DMS153 (cell line): ENCODE measurements at places on chromosomes 4 and X.

GRCh38 chr4:3805026-3805425 is 38.8 kb downstream of the ADRA2C start:
- DNase-seq = no peak

DNA sequence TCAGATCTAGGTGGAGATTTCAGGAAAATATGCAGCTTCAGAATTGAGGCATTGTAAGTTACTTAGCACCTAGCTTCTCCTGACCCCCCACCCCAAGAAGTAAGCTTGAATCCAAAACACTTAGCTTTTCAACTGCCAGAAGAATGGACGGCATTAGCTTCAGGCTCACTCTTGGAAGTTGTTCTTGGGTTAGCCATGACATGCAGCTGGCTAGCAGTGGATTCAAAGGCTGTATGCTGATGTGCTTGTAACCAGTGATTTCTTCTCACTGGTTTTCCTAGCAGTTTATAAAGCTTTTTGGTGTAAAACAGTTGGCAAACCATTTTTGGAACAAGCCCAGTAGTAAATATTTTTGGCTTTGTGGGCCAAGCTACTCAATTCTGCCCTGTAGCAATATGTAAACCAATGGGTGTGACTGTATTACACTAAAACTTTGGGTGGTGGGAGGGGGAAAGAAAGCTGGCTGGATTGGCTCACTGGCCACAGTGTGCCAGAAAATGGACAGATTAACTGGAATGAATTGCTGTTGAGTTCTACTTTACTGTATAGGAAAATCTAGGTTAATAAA is 85.6 kb downstream of the SHROOM2 start:
- no peak for DNase-seq

DNA sequence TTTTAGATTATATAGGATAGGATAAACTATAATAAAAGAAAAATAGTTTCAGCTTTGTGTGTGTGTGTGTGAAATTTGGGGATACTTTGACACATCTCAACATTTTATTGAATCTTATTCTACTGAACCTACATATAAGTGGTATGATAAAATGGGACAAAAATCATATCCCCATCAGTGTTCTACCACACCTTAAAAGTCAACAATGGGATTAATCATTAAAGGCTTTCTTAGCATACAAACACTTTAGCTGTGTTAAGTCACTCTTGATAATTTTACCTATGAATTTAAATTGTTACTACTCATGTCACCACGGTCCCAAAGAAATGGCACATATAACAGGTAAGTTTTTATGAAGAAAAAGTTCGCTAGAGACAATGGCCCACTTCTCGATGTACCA is 37.7 kb upstream of the LRBA start:
- no peak for DNase-seq

DNA sequence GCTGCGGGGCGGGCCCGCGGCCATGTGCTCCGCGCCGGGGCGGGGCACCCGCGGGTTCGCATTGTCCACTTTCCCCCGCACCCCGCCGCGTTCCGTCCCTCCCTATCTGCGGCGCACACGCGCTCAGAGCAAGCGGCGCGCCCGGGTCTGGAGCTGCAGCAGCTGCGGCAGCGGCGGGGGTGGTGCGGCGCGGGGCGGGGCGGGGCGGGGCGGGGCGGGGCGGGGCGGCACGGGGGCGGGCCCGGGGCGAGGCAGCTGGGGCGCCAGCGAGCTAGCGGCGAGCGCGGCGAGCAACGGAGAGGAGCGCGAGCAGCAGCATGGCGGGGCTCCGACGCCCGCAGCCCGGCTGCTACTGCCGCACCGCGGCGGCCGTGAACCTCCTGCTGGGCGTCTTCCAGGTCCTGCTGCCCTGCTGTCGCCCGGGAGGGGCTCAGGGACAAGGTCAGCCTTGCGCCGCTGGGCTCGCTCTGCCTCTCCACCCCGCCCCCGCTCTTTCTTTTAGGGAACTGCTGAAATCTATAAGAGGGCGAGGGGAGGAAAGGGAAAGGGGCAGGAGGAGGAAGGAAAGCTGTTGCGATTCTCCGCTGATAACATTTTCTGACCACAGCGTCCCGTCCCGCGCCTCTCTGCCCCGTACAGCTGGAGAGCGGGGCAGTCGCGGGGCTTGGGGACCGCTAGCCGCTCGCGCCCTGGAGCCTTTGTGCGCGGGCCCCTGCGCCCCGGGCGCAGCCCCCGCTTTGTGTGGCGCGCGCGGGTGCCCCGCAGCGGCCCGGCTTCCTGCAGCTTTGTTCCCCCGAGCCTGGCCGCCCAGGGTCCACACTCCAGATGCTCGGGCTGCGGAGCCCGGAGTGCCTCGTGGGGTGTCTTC is at the start of gene TMEM131L:
Gene TMEM131L (plus strand): TSS at position 280 of the 868 bp plus-strand sequence. CDS start 38 bp downstream, at position 318.
- DNase-seq = peak; percentile 42

DNA sequence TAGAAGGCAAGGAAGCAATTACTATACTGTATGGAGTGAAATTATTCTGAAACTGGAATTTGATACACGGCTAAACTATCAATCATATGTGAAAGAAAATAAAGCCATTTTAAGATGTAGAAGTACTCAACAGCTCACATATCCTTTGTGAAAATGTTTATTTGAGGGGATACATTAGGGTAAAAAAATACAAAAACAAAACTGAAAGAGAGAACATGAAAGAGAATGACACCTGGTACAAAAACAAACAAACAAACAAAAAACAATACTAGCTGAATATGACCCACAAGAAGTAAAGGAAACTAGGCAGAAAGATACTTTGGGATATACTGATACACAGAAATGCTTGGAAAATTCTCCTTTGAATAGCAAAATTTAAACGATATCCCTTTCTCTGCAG is 20.8 kb upstream of the AREG start:
- no peak for DNase-seq

DNA sequence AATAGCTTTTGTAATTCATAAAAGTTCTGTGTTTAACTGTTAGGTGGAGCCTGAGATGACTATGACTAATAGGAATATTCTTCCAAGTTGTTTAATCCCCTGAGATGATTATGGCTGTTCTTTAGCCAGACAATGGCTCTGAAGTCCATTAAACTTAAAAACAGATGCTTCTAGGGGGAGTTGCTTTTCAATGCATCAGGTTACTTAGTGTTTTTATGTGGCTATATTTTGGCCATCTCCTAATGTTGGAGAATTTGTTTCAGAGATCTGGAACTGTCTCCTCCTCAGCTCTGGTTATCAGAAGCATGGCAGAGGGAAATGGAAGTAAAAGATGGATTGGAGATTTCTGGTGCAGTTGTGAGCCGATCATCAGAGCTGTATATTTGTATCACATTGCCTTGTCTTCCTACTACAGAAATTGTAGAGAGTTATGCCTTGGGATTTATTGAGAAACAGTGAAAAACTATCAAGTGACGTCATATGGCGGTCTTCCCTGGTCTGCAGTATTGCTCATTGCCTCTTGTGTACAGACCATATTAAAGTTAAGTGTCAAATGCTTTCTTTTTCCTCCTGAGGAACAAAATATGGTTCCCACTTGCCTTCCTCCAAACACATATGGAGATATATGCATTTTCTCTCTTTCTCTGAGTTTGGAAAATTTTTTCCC is 29.8 kb downstream of the SGMS2 start:
- no peak for DNase-seq

GRCh38 chr4:178306565-178306964 is 864.3 kb upstream of the AGA start:
- no peak for DNase-seq

GRCh38 chr4:16636912-16637630 is 261.4 kb downstream of the LDB2 start:
- no peak for DNase-seq

DNA sequence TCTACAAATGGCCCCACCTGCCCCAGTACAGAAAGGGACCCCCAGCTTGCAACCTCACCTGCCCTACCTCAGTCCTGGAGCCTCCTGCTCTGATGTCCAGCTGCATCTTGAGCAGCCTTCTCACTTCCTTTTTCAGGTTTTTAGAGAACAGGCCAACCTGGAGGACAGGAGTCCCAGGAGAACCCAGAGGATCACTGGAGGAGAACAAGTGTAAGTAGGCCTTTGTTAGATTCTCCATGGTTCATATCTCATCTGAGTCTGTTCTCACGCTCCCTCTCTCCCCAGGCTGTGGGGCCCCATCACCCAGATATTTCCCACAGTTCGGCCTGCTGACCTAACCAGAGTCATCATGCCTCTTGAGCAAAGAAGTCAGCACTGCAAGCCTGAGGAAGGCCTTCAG is 3.6 kb downstream of the MAGEA11 start:
- DNase-seq = no peak

DNA sequence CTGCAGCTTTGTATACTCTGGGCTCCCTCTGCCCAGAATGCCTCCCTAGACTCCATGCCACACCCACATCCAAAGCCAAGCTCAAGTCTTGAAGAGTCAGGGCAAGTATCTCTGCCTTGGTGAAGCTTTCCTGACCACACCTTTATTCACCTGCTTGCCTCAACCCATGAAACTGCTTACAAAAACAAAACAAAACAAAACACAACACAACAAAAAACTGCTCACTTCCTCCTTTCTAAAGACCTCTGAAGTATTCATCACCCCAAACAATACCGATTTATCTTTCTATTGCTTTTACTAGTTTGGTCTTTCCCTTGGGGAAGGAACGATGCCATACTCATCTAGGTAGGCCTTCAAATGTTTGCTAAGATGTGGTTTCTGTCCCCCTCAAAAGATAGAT is 45.0 kb downstream of the TMEM165 start:
- DNase-seq = no peak

DNA sequence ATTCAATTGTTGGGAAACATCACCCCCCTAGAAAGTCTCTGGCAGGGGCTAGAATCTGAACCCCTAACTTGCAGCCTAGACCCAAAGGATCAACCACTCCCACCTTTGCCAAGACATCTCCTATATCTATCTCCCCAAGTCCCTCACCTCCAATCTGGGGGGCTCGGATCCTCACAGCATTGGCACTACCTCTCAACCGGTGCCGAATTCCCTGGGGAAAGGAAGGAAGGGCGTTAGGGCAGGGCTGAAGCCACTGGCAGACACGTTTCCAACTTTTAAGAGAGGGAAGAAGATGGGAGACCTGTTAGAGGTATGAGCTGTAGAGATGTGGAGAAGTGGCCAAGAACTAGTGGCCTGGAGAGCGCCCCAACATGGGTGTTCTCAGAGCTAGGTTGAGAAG is 2.7 kb downstream of the TIMM17B start:
- no peak for DNase-seq

DNA sequence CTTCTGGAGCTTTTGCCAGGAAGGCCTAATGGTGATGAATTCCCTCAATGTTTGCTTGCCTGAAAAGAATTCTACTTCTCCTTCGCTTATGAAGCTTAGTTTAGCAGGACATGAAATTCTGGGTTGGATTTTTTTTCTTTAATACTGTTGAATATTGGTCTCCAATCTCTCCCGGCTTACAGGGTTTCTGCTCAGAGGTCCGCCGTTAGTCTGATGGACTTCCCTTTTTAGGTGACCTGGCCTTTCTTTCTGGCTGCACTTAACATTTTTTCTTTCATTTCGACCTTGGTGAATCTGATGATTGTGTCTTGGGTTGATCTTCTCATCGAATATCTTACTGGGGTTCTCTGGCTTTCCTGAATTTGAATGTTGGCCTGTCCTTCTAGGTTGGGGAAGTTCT is 17.2 kb upstream of the TMPRSS11A start:
- no peak for DNase-seq

DNA sequence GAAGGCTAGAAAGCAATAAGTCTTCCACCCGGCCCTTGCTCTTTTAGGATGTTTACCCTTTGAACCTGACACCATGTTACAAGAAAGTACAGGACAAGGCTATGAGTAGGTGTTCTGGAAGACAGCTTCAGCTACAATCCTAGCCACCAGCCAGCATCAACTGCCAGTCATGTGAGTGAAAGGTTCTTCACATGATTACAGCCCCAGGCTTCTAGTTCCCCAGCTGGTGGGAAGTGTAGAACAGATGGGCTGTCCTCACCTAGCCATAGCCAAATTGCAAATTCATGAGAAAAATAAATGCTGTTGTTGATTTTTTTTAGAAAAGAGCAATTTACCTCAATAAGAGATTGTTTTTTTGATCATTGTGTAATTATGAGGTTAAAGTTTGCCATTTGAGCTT is 60.8 kb downstream of the GRXCR1 start:
- DNase-seq = no peak

GRCh38 chr4:80608281-80608980 is 272.9 kb downstream of the CFAP299 start:
- DNase-seq = no peak

- no peak for DNase-seq
Measured at GRCh38 chrX:25427873-25428555, 412.2 kb upstream of the ARX start.

DNA sequence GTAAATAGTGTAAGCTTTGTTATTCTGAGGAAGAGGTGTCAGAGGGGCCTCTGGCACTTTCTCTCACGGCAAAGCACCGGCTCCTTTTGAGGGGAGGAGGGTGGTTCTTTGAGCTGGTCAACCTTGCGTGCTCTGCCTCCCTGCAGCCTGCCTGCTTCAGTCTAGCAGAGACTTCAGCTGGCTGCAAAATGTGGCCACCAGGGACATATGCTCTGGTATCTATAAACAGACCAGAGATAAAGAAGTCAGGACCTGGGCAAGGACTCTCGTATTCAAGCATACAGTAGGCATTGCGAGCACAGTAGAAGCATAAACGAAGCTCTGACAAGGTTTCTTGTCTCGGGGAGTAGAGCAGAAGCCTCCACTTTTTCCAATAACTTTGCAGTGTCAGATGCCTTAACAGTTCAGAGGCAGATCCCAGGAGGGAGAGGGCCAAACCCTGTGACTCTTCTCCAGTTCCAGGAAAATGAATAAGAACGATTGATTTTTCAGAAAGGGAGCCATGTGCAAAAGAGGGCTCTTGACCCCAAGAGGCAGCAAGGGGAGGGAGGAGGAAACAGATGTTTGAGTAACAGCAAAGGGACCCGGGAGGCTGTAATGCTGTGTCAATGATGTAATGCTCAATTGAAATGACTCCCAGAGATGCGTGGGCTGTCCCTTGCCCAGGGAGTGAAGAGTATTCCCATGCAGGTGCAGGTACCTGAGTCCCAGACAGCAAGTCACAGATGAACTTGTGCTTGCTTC is 57.9 kb upstream of the TEX13D start:
- no peak for DNase-seq

GRCh38 chrX:100363896-100364295 is 46.2 kb downstream of the PCDH19 start:
- no peak for DNase-seq

- DNase-seq = no peak
Measured at GRCh38 chr4:182454440-182455013, 211.3 kb downstream of the TENM3 start.

DNA sequence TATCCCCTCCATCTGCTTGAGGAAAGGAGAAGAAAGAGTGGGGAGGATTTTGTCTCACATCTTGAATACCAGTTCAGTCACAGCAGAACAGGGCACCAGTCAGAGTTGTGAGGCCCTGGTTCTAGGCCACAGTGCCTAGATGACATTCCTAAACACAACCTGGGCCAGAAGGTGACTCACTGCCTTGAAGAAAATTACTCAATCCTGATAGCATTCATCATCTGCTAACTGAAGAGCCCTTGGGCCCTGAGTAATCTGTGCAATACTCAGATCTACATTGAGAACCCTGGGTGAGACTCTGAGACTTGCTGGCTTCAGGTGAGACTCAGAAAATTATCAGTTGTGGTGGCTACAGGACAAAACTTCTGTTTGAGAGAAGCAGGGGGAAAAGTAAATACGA is 20.5 kb upstream of the PRR32 start:
- no peak for DNase-seq
